ENCODE measurements at places on chromosomes 11 and 22.
A peak's percentile ranks its signal among the peaks of the same experiment; 100 is the strongest.

DNA sequence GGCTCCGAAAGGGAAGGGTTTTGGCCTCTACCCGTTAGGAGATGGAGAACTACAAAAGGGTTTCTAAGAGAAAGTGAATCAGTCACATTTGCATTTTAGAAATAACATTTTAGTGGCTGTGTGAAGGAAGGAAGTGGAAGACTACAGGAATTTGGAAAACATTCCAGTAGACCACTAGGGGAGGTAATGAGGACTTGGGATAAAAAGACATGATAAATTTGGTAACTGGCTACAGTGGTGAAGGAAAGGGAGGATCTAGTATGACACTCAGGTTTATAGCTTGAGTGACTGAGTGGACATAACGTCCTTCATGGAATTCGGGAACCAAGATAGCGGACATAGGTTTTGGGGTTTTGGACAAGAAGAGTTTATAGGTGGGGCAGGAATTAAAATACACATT, 7.0 kb upstream of the RRM1 start:
- no peak for DNase-seq

DNA sequence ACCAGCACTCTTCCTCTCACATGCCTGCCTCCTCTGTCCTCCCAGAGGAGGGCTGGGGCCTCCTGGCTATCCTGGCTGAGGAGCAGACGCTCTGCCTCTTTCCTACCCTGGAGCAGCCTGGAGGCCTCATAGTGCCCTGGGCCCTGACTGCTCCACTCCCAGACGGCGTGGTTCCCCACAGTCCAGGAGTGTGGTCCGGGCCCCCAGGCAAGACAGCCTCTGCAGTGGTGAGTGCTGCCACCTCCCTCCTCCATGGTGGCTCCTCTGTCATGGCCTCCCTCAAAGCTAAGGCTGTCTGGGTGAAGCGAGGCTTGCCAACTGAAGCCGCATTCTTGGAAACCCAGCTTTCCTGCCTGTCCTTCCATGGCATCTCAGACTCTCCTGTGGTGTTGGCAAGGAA, 19.8 kb downstream of the GAB4 start:
- DNase-seq: no peak

GRCh38 chr11:123775715-123776549, 21.6 kb upstream of the OR6X1 start:
- no peak for DNase-seq

GRCh38 chr11:82494988-82495432, 238.7 kb downstream of the FAM181B start:
- peak; percentile 21 for DNase-seq

- peak; percentile 21 for DNase-seq
Measured at GRCh38 chr22:28817919-28818859, 17.8 kb upstream of the XBP1 start.

DNA sequence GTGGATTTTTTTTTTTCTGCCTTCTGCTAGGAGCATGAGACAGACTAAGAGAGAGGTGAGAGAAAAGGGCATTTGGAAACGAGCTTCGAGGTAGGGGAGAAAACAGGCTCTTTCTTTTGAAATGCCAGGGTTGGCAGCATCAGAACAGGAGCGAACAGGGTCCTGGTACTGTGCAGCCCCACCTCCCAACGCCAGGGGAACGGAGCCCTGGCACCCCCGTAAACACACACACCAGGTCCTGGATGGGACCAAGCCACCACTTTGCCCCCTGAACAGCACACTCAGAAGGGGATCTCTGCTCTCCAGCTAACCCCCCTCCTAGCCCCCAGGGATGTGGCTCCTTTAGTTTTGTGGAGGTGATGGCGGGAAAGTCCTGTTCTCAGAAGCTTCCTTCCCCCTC, 127.1 kb downstream of the CTTN start:
- DNase-seq: no peak

DNA sequence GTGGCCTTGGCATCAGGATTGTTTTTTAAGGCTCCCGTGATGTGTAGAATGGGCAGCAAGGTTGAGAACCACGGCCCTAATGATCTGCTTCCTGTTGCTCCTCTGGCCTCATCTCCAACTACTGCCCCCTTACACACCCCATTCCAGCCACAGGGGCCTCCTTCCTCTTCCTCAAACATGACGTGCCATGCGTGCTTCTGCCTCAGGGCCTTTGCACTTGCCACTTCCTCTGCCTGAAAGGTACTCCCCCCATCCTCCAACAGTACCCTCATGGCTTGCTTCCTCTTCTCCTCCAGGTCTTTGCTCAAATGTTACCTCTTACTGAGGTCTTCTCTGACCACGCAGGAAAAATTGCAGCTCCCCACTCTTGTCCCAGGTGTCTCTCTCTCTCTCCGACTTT, 93.9 kb upstream of the CSNK2A3 start:
- DNase-seq: no peak

DNA sequence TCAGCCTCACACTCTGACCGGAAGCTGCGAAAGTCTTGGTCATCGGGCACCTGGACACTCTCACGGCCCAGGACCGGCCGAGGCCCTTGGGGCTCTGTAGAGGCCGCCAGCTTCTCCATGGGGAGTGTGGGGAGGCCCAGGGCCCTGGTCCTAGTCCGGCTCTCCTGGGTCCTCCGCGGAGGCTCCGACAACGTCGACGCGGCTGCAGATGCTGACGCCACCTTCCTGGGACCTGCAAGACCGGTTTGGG, 12.9 kb downstream of the STARD10 start:
- peak; percentile 33 for DNase-seq

DNA sequence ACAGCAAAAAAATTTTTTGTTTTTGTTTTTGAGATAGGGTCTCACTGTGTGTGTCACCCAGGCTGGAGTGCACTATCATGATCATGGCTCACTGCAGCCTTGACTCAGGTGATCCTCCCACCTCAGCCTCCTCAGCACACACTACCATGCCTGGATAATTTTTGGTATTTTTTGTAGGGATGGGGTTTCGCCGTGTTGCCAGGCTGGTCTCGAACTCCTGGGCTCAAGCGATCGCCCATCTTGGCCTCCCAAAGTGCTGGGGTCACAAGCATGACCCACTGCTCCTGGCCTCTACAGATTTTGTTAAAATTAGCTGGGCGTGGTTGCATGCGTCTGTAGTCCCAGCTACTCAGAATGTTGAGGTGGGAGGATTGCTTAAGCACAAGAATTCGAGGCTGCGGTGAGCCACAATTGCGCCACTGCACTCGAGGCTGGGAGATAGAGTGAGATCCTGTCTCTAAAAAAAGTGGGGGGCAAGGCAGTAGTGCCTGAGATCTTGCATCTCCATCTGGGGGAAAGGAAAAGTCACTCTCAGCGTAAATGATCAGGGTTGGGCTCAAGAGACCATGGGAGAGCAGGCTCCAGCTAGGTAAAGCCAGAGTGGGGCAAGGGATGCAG, 10.6 kb upstream of the DGKZ start:
- DNase-seq: no peak

GRCh38 chr11:12159351-12160099, 49.1 kb downstream of the MICAL2 start:
- DNase-seq: peak; percentile 74

- peak; percentile 10 for DNase-seq
Measured at GRCh38 chr11:74090701-74091100, 80.1 kb downstream of the C2CD3 start.

All from bronchial epithelial cell (primary cell).